ENCODE measurements at places on chromosomes 5 and 9. TPM values are rescaled to one million over a fixed set of nuclear protein-coding genes. Genes with fewer than 3 reads are reported as not detected.

DNA sequence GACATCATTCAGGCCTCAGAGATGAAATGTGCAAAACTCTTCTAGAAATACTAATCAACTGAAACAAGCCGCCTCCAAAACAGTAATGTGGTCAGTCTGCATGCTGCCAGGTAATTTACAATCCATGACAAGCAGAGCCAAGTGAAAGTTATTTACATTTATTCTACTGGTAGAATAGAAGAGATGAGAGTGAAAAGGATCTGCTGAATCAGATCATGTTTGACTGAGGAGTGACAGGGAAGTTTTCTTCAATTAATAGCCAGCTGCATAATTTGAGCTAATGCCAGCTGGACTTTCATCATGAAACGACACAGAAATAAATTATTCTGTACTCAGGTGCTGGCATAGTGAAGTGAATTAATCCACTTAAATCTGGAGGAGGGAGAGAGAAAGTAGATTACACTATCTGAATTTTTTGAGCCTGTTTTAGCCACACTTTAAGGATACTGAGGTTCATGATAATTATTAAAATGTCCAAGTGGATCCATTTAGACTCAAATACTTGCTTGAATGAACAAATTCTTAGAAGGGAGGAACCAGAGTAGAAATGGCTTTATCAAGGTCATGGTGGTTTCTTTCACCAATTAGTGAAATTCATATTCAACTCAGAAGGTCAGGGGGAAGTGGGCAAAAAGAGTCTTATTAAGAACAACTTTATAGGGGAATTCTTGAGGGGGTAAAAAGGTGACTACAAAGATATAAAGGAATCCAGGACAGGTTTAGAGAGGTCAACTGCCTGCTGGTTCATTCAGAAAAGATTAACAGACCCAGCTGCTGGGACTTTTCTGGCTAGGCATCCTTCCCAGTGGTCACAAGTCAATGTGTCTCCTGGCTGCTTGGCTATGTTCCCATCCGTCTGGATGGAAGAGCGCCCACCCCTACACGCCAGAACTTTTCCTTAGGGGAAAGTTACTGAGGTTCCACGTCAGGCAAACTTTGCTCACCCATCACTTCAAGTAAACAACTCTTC, 350.4 kb downstream of the PDE4D start:
- no peak for DNase-seq

DNA sequence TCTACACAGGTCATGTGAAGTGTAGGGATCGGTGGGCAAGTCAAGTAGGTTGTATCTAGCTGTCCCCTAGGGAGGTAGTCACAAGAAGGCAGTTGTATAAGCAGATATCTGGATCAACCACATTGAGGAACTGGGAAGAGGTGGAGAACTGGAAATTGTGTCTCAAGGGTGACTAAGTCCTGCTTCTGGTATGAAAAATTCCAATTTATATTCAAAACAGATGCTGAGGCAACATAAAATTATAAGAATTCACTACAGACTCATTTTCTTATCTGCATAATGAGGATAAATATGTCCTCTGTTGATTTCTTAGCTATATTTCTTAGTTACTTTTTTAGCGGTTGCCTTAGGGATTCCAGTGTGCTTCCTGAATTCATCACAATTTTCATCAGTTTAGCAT, 46.8 kb downstream of the GALNT12 start:
- DNase-seq, result no peak

The CXCL14 gene
- total RNA-seq, result 9.5 TPM

The PLEKHG4B gene
- 6.2 TPM for total RNA-seq

DNA sequence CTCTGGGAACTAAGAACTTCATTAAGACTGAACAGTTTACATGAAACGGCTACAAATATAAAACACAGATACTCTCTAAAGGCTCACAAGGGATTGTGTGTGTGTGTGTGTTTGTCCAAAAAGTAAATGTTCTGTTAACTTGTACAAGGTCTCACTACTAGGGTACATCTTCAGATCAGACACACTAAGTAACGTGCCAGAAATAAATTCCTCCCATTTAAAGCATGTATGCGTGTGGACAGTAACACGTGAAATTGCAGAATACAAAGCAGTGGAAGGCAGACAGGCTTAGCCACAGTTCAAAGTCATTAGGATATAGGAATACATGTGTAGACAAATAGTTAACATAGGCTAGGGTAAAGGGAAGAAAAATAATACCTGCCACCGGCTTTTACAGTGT, 1.8 kb downstream of the BNC2 start:
- DNase-seq, result no peak

GRCh38 chr9:121242219-121242958, 25.6 kb upstream of the GSN start:
- DNase-seq, result no peak

DNA sequence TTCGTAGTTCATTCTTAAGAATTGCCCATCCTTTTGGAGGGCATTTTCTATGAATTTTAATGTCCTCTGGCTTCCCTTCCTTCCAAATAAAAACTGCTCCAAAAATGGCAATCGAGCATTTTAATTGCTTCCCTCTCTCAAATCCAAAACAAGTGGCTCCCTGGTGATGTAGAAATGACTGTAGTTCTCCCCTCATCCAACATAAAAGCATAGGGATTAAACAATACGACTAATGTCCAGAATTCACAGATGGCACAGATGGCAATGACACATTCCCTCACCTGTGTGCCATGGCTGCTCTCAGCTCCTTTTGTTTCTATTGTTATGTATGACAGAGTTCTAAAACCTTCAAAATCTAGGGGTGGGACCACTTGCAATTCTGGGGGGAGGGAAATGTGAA, 417.3 kb downstream of the RAB3C start:
- no peak for DNase-seq

DNA sequence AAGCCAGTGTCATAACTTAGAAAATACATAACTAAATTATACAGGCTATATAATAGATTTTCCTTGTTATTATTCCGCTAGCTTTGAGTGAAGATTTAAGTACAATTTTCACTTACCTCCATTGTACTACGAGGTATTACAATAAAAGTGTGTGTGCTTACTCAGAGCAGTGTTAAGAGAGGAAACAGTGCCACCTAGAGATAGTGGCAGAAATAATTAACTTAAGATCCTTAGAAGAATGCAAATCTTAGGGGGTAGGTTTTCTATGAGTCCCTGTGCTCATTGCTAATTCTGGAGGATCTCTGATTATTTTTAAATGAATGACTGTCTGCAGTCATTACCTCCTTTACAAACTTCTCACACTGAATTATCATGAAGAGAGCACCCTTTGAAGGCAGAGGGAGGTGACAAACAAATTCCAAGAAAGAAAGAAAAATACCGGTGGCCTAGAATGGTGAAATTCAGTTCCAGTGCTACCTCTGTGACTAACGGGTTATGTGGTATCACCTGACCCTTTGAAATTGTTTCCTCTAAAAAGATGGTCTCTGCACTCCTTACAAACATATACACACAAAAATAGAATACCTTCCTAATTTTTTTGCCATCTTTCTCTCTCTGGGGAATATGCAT, 379.8 kb downstream of the TRIM36 start:
- DNase-seq, result no peak

GRCh38 chr5:144135113-144135762, 35.2 kb downstream of the YIPF5 start:
- no peak for DNase-seq

GRCh38 chr9:135700525-135700924, 1.2 kb upstream of the SOHLH1 start:
- DNase-seq, result no peak

The RANBP17 gene
- total RNA-seq, result 212 TPM

The ARHGEF39 gene
- total RNA-seq, result 0.94 TPM

DNA sequence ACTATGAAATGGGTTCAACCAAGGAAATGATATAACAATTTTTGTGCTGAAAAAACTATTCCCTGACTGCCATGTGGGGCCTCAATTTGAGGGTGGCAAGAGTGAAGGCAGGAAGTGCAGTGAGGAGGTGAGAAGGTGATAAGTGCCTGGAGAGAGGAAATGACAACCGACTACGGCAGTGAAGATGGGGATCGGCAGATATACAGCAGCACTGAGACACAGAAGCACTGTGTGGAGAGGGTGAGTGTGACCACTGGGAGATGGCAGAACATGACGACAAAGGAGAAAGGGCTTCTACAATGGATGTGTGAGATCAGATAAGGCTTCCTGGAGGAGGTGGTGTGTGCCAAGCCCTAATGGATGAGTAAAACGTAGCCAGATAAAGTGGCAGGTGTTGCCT, 271.8 kb downstream of the TRIM32 start:
- DNase-seq, result no peak

DNA sequence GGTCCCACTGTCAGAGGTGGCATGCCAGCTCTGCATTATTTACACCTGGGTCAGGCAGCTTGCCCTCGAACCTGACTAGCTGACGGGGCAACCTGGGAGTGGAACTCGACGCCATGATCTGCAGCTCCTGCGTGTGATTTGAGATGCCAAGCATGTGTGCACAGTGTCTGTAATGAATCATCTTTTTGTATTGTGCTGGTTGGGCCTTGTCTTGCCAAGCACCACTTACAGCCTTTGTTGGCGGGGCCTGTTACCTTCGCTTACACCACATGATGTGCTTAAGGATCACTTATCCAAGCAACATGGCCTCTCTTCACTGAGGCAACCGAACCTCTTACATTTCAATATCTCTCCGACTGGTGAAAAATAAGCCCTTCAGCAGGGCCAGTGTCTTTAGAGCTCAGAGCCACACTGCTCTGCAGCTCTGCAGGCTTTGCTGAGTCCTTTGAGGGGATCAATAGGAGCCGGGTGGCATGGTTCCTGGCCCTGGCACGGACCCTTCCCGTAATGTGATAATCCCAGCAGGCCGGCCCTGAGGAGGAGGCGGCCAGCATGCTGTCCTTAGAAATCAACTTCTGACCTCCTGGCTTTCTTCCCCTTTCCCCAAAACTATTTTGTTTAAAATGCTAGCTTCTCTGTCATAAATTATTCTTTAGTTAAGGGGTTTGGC, 297.7 kb upstream of the CD180 start:
- DNase-seq, result peak; percentile 8

The SPINK7 gene
- not detected for total RNA-seq

GRCh38 chr9:134474055-134474370, 147.8 kb downstream of the RXRA start:
- DNase-seq, result no peak

- DNase-seq, result no peak
Observed at GRCh38 chr5:73693573-73694061, 67.6 kb downstream of the ARHGEF28 start.

- no peak for DNase-seq
Observed at GRCh38 chr5:177195307-177195952, 61.9 kb downstream of the NSD1 start.

GRCh38 chr5:139091439-139092156, 106.6 kb downstream of the SIL1 start:
- no peak for DNase-seq

DNA sequence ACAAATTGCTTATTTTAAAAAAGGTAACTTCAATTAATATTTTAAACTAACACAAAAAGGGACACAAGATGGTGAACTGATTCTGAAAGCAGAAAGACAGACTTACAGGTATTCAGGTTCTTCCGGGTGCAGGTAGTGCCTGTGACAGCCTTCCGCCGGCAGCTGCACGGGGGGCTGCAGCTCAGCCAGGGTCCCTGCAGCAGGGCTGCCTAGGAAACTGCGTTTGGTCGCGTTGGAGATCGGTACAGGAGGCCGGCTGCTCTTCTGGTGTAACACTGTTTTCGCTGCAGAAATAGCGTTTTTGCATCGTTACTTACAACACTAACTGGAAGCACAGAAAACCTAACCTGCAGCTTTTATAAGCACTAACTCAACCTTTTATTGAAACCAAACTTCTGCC, 80.0 kb downstream of the CAMSAP1 start:
- no peak for DNase-seq

- DNase-seq, result no peak
Observed at GRCh38 chr5:151904909-151905308, 19.7 kb downstream of the GLRA1 start.

The C9 gene
- total RNA-seq, result not detected

The RMRP gene
- total RNA-seq, result 159,856 TPM

The IL13 gene
- total RNA-seq, result not detected

DNA sequence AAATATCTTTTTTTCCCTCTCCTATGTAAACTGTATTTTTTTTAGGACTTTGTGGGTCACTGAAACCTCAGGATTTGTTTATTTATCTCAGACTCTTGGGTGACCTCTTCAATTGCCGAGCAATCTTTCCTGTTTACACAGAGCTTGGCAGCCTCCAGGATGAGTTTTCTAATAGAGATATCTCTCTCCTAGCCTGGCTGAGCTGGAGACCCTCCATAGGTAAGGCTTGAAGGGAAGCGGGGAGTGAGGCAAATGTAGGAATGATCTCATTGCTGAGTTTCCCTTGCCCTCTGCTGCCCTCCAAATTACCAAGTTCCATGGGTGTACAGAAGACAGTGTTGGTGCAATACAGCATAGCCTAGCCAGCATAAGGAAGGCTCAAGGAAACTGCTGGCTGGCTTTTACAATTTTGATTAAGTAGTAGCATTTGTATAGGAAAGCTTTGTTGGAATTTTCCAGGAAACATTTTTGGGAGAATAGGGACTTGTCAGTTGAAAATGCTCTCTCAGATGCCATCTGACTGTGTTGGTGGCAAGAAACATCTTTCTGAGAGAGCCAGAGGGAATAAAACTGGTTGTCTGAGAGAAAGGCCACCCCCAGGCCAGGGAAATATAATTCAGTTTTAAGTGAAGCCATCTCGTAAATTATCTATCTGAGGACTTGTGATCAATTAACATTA, 116.0 kb downstream of the NMUR2 start:
- DNase-seq, result no peak

DNA sequence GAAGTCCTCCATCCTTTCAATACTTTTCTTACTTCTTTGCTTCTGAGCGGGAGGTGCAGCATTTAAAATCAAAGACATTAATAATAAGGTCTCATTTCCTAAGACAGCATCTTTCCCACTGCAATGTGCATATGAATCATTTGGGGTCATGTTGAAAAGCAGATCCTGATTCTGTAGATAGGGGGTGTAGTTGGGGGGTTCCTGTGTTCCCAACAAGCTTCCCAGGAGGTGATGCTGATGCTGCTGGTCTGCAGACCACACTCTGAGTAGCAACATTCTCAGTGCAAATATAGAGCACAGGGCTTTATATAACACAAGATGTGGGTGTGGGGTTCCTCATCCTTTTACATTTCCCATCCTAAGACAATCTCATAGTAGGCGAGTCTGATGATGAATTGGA, 126.5 kb upstream of the PALM2AKAP2 start:
- no peak for DNase-seq

DNA sequence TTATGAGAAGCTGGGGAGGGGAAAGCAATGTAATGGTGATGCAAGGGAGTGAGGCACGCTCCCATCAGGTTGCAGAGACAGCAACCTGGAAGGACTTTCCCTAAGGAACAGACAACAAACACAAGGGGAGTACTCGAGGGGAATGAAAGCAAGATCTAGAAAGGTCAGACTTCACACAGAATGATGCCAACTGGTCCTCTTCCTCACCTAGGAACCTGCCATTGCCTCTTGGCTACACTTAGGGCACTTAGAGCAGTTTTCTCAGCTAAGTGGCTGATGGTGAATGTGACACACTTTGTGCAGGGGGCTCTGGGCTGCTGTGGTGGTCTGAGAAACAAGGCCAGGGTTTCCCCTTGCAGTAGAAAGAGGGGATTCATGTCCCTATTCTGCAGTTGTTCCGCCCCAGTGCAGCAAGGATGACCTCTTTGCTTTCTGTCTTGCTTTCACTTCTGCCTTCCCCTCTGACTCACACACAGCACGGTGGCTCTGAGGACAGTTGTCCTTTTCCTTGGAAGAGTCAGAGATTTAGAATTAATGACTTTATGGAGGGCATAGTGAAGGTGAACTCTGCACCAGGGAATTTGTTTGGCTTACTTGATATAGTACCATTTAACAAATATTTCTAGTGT, 394.0 kb upstream of the KLF4 start:
- DNase-seq, result no peak
